ENCODE measurements at places on chromosomes 1 and 21.

GRCh38 chr21:16007943-16008342 is 278.2 kb downstream of the USP25 start:
- no peak for DNase-seq

- peak; percentile 77 for DNase-seq
Observed at GRCh38 chr1:53014791-53015507, 47.1 kb upstream of the PODN start.

DNA sequence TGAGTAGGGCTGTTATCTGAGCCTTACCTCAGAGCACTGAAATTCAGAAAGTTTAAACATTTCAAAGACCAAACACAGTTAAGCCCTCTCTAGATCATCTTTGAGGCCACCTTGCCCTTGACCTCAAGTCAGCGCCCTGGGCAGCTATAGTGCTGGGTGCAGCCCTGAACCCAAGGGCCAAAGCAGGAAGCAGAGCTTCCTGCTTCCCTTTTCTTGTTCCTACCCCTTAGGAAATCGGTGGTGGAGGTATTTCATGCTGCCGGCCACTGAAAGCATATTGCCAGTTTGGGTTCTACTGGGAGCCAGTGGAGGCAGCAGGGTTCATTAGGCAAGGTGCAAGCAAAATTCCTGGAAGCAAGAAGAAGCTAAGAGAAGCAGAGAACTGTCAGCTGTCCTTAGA is 26.1 kb downstream of the CD244 start:
- DNase-seq = no peak

- DNase-seq = no peak
Observed at GRCh38 chr1:157626099-157626498, 28.2 kb upstream of the FCRL4 start.

GRCh38 chr1:21149855-21150432 is 26.8 kb downstream of the EIF4G3 start:
- peak; percentile 89 for DNase-seq

GRCh38 chr1:106608841-106609240 is 447.6 kb upstream of the PRMT6 start:
- no peak for DNase-seq

DNA sequence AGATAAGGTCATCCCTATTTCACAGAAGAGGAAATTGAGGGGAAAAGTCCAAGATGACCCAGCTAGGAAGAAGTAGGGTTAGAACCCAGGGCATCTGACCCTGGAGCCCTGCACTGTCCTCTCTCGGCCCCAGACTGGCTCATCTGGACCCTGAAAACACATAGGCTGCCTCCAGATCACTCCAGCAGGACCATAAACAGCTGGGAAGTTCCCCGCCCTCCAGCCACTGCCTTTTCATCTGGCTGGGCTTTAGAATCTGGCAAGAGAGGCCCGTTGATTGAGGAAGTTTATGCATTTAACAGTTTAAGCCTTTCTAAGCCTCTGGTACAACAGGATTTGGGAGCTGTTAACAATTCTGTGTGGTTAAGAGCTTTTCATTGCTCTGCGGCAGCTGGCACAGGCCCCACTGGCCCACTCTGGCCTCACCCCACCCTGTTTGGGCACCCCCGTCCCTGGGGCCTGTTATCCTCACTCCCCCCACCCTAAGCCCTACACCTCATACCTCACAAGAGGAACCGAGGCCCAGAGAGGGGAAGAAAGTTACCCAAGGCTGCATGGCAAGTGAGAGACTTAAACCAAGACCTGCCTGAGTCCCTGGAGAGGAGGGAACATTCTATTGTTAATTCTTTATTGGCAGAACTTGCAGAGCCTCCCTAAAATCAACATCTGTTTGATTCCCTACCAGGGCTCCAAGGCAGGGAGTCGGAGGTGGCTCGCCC is 84.2 kb downstream of the EPHB2 start:
- no peak for DNase-seq

DNA sequence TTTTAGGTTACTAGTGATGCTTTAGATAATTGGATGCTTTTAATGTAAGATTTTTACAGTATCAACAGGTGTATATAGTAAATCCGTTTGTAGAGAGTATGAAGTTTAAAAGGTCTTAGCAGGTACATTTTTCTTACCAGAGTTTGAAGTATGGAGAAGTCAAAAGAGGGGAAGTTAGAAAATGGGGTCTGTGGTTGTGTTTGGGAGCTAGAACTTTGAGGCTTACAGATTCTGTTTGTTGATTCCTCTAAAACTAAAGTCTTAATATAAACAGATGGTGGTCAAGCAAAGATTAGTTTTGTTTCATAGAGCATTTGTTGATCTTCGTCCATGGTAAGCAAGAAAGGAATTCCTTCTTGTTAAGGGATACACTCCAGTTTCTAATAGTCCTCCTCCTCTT is 35.8 kb downstream of the CDC42 start:
- DNase-seq = no peak

GRCh38 chr1:190453550-190453949 is 24.1 kb downstream of the BRINP3 start:
- DNase-seq = no peak

- no peak for DNase-seq
Observed at GRCh38 chr21:42708107-42708506, 54.7 kb downstream of the PDE9A start.

DNA sequence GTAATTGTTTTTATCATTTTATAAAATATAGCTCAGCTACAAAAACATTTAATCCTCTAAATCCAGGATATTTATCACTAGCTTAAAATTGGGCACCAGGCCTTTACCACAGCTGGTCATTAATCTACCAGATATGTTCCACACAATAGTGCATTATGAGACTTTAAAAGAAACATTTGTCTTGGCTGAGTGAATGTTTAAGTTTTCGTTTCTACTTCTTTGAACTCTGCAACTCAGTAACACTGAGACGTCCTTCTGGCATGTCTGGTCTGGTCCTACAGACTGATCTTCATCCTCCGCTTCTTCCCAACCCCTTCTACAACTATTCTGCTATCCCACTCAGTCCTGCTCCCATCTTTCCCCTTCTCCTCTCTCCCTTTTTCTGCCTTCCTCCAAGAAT is 296.2 kb downstream of the NEGR1 start:
- no peak for DNase-seq

GRCh38 chr1:215344539-215344938 is 222.6 kb upstream of the KCTD3 start:
- no peak for DNase-seq

DNA sequence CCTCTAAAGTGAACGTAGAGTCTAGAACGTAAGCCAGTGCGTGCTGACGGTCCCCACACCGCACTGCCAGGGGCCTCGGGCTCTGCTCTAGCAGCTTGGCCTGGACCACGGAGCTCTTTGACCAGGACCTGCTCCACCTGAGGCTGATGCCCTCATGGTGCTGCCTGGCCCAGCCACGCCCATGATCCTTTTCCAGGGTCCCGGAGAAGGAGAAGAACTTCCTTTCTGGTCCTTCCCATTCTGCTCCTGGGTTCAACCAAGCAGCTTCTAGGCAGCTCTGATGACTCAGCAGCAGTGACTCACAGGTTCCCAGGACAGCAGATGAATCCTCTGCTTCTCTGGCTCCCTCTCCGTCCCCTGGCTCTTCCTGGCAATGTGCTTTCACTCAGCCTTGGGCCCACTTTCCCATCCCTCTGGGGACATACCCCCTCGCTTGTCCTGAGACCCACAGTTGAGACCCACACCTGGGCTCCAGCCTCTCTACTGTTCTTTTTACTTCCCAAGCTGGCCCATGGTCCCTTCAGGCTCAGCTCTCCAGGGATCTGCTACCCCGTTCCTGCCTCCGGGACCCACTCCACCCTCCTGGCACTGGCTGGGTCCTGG is 246.3 kb upstream of the RAB4A start:
- peak; percentile 52 for DNase-seq

GRCh38 chr21:36337099-36337509 is 17.1 kb downstream of the MORC3 start:
- no peak for DNase-seq

DNA sequence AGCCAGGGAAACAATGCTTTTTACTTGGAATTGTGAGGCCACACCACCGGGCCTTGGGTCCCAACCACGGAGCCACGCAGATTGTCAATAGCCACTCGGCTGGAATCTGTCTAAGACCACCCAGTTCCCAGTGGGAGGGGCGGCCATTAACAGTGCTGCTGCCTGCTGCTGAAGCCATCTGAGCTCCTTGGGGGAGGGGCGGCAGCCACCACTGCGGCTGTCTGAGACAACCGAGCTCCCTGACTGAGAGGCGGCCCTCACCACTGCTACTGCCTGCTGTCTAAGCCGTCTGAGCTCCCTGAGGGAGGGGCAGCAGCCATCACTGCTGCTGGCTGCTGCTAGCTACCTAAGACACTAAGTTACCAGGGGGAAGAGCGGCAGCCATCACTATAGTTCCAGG is 64.3 kb downstream of the DMRTA2 start:
- no peak for DNase-seq

- no peak for DNase-seq
Observed at GRCh38 chr1:39695016-39695415, 3.8 kb upstream of the HPCAL4 start.

GRCh38 chr1:212979340-212980122 is 29.2 kb downstream of the VASH2 start:
- DNase-seq = no peak

DNA sequence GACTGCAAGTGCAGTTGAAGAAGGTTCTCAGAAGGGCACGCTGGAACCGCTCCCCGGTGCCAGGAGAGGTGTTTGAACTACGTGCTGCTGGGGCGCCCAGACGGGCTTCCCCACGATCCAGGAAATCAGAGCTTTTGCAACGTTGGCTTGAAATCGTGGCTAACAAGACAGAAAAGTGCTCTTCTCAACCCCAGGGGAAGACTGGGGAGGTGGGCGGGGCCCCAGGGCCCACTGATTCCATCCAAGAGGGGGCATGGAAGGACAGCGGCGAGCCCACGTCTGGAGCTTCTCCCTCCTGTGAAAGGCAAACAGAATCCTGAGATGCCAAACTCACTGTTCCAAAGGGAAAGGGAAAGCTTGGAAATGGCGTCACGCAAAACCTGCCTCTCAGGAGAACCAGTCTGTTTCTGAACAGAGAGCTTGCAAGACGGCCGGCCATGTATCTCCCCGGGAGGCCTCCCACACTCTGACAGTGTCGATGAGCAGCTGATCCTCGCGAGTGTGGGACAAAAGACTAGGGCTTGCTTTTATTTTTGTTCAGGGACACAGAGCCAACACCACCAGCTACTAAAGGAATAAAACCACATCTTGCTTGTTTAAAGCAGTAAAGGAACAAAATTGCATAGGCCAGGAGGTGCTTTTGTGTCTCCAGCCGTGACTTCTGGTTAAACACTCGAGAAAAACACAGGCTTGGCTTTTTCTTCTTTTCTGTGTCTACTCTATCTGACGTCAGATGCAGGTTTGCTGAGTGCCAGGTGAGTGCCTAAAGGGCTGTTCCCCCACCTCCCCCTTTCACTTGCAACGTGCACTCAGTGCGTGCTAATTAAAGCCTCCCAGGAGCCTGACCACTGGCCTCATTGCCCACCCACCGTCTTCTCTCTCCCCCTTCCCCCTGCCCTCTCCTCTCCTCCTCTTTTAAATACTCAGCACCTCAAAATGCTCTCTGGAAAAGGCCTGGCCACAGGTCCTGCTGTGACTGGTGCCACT is 41.5 kb downstream of the LRRC3 start:
- DNase-seq = no peak

DNA sequence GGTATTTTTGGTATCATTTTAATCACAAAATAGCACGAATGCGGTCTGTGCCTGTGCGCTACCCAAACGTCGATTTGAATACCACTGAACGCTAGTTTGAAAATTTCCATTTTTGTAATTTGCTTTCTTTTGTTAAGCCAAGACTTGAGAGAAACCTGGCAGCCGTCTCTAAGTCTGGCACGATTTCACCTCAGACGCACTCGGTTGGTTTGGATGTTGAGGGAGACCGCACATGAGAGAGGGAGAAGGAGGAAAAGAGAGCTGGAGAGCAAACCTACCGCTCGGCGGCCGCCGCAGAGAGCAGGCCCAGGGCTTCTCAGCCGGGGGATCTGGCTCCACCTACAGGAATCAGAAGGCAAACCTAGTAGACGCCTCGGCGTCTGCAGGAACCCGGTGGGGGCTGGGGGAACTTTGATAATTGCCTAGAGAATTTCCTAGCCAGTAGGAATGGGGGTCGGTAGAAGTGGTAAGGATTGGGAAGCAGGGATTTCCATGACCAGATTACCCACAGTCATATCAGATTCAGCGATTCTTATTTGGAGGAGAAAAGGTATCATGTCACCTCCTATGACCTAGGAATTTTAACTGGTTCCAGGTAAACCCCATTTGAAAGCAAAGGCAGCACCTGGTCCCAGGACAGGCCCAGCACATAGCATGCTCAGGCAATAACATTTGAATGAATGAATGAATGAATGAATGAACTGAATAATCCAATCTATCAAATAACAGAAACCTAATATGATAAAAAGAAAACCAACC is 83.2 kb downstream of the TM2D1 start:
- DNase-seq = peak; percentile 28

DNA sequence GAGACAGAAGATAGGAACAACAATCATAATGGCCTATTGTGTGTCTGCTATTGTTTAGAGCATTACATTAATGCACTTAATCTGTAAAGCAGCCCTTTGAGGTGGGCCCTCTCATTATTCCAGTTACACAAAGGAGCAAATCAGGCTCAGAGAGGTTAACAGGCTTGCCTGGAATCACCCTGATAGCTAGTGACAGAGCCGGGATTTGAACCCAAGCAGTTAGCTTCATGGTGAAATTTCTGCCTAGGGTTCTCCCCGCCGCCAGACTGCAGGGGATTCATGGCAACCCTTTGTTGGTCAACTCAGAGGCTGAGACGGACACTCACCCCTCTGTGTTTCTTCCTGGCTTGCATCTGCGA is 7.1 kb downstream of the HEYL start:
- DNase-seq = no peak
